Activated effector memory CD4-positive, alpha-beta T cell treated with Interleukin-2 at 50 U/mL for 16 hours (primary cell): ENCODE measurements at places on chromosomes 16 and 17.

GRCh38 chr16:74455619-74456289 is 34.5 kb upstream of the CLEC18B start:
- DNase-seq: no peak

DNA sequence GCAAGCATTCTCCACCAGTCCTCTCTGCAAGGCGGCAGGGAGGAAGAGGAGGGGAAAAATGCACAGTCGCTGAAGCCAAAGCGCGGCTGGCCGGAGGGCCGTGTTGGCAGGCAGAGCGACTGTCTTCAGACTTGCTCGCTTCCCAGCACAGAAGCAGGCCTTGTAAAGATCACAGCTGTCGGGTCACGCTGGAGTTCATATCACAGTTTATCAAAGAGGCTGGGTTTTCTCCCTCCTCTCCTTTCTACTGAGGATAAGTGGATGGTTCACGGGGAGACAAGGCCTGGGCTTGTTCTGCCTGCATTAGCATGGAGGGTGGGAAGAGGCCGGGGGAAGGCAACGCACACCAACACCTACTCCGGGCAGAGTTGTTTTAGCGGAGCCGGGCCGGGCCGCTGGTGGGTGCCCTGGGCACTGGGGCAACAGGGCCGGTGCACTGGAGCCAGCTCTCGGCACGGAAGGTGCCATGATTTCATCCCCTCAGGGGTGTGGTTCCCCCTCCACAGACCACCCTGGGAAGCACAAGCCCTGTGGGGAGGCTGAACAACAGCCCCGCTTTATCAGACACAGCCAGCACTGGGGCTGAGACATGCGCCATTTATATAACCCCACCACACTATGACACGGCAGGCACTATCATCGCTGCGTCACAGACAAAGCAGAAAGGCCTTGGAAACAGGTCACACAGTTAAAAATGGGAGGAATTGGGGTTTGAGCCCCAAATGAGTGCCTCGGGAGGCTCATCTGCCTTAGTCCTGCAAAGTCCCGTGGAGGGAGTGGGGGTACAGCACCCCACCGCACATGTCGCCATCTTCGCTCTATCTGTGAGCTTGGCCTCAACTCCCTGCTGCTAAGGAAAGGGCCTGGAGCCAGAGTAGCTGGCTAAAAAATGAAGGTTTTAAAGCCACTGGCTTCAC is 40.3 kb upstream of the MTSS2 start:
- no peak for DNase-seq

GRCh38 chr17:8003594-8004181 is 1.3 kb downstream of the GUCY2D start:
- no peak for DNase-seq

- no peak for DNase-seq
Measured at GRCh38 chr17:66943484-66943883, 21.0 kb upstream of the CACNG4 start.

- no peak for DNase-seq
Measured at GRCh38 chr16:76222087-76222486, 55.1 kb upstream of the CNTNAP4 start.

DNA sequence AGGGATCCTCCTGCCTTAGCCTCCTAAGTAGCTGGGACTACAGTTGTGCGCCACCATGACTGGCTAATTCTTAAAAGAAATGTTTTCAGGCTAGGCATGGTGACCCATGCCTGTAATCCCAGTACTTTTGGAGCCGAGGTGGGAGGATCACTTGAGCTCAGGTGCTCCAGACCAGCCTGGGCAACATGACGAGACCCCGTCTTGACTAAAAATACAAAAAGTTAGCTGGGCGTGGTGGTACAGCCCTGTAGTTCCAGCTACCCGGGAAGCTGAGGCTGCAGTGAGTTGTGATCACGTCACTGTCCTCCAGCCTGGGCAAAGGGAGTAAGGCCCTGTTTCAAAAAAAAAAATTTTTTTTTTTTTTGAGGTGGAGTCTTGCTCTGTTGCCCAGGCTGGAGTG is 173.1 kb downstream of the SEC14L1 start:
- DNase-seq: no peak

- no peak for DNase-seq
Measured at GRCh38 chr16:14086477-14086876, 15.4 kb downstream of the MRTFB start.

DNA sequence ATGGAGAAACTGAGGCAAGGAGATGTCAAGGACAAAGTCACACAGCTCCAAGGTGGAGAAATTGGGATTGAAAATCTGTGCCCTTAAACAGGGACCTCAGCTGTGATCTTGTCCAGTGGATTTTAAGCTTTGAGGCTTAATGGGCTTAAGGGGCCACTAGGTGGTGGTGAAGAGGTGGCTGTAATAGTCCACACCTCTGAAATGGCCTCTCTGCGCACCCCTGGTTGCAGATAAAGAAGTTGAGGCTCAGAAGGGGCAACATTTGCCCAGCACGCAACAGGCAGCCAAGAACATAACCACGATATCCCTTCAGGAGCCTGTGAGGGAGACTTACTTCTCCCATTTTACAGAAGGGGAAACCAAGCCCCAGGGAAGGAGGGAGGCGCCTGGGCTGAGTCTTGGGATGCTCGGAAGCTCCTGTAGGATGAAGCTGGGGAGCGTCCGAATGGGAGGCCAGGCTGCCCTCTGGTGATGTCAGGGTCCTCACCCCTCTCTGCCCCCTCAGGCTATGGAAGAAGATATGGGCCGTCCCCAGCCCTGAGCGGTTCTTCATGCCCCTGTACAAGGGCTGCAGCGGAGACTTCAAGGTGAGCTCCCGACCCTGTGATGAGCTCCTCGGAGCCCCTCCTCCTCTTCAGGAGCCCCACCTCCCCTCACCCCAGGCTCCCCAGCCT is 43.7 kb downstream of the IL21R start:
- no peak for DNase-seq

- DNase-seq: no peak
Measured at GRCh38 chr17:57067162-57067561, 17.9 kb upstream of the AKAP1 start.

DNA sequence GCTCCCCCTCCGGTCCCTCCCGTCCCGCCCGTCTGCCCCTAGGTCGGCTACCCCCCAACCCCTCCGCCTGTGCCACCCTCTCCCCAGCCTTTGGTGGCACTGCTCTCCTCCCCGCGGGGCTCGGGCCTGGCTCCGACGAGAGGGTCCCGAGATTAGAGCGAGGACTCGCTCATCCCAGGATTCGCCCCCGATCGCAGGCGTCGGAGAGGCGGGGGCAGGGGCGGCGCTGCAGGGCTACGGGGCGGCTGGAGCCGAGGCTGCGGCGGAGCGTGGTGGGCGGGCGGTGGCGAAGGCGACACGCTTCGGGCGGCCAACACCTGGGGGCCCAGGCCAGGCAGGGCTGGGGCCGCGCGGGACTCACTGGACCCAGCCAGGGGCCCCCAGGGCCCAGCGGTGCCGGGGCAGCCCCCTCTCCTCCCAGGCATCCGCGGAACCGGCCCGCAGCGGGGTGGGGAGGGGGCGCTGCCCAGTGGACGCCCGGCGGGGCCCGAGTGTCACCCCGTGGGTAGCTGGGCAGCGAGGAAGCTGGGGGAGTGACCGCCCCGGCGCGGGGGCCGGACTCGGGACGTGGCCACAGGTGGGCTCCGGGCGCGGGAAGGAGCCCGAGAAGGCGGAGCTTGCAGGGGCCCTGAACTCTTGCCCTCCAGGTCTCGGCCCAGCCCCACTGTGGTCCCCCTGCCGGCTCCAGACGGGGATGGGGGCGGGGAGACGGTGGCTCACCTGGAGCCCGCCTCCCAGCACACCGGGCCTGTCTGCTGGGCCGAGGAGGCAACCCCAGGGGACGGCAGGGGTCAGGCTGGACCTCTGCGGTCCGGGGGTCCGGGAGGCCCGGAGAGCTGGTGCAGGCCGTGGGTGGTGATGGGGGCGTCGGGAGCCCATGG is 1.5 kb downstream of the MGAT5B start:
- DNase-seq: no peak

GRCh38 chr17:67526700-67527099 is 149.6 kb downstream of the PITPNC1 start:
- DNase-seq: no peak

GRCh38 chr16:86026916-86027315 is 128.0 kb downstream of the IRF8 start:
- DNase-seq: no peak

DNA sequence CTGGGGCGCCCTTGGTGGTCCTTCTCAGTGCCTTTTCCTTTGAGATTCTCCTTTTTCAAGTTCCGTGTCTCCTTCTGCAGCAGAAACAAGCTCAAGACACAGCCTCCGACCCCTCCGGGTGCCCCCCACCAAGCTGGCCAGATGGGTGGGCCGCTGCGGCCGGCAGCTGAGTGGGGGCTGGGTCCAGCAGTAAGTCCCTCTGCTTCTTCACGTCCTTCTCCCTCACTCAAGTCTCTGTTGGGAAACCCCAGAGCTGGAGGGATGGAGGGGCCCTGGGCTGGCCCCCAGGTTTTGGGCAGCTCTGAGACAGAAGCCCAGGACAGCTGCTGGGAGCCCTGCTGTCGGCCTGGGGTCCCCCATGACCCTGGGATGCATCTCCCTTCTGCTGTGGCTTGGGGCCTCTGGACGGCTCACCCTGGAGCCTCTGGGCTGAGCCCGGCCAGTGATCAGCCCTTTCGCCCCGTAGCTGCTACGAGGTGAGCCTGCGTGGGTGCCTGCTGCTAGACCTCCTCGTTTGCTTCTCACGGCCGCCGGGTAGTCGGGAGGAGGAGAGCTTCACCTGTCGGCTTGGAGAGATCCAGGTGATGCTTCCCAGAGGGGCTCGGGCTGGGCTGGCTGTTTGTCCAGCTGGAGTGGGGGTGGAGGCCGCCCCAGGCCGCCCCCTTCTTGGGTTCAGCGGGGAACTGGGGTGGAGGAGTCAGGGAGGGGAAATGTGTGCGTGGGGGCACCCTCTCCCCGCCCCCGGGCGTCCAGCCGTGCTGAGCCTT is 10.7 kb downstream of the ENGASE start:
- no peak for DNase-seq

DNA sequence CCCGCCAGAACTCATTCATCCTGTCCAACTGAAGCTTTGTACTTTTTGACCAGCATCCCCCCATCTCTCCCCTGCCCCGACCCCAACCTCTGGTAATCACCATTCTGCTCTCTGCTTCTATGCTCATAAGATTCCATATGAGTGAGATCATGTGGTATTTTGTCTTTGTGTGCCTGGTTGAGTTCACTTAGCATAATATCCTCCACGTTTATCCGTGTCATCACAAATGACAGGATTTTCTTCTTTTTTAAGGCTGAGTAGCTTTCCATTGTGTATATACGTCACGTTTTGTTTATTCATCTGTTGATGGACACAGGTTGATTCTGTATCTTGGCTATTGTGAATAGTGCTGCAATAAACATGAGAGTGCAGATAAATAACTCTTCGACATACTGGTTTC is 278.9 kb downstream of the SNX29 start:
- no peak for DNase-seq

DNA sequence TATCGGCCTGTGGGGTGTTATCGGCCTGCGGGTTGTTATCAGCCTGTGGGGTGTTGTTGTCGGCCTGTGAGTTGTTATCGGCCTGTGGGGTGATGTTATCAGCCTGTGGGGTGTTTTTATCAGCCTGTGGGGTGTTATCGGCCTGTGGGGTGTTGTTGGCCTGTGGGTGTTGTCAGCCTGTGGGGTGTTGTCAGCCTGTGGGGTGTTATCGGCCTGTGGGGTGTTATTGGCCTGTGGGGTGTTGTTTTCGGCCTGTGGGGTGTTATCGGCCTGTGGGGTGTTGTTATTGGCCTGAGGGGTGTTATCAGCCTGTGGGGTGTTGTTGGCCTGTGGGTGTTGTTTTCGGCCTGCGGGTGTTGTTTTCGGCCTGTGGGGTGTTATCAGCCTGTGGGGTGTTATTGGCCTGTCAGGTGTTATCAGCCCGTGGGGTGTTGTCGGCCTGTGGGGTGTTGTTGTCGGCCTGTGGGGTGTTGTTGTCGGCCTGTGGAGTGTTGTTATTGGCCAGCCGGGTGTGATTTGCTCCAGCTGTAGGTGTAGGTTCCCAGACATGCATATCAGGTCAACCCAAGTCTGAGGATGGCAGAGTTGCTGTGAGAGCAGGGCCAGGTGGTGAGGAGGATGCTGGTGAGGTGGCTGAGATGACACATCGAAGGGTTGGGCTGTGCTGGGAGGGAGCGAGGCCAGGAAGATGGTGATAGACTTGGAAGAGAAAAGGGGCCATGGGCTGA is 7.1 kb downstream of the TRARG1 start:
- no peak for DNase-seq

GRCh38 chr17:39400547-39401411 is 647 bp downstream of the FBXL20 start:
- peak; percentile 2 for DNase-seq

GRCh38 chr17:12789075-12789480 is 220 bp upstream of the ARHGAP44 start:
- no peak for DNase-seq

- no peak for DNase-seq
Measured at GRCh38 chr16:17277981-17278381, 192.8 kb downstream of the XYLT1 start.

GRCh38 chr16:73193464-73193863 is 145.5 kb upstream of the ZFHX3 start:
- no peak for DNase-seq

DNA sequence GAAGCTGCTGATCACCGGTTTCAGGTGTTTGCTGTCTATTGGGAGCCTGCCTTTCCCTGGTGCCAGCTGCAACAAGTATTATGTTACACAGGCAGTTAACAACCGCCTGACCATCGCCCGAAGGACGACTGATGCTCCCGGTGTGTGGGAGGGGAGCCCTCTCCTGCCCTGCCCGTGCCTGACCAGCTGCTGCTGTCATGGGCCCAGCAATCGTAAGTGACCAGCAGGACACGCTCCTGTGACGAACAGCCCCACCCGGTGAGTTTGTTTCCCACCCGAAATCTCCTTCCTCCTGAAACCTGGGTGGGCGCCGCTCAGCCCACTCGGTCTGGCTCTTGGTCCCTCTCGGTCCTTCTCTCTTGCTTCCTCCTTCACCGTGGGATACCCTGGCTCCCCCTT is 17.9 kb upstream of the UBE2I start:
- no peak for DNase-seq

DNA sequence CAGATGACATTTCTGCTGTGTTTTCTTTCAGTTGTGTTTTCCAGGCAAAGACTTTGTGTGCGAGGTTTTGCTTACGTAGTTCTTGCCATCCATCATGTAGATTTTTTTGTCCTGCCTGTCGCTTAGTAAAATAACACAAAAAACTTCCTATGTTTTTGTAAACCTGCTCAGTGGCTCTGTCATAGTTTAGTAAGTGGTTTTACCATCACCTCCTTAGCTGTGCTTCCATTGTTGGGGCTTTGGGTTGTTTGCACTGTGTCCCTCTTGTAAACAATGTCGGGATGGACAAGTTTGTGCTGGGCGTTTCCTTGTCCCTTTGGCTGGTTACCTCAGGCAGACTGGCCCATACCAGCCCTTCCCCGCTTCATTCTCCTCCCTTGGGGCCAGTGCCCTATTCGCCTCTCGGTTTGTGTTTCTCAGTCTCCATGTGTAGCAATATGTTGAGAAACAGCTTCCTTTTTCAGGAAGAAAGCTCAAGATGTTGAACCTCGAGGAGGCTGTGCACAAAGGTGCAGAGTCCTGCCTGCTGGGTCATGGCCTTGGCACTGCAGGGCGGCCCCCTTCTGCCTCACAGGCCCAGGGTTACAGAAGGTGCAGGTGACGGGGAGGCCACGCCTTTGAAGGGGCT is 74.6 kb downstream of the KSR1 start:
- DNase-seq: no peak
